Spinal cord (tissue), 10 donors: ENCODE measurements at places on chromosomes 1 and 21. TPM values are rescaled to one million over a fixed set of nuclear protein-coding genes. Genes with fewer than 3 reads are reported as not detected.
A peak's percentile ranks its signal among the peaks of the same experiment; 100 is the strongest.

DNA sequence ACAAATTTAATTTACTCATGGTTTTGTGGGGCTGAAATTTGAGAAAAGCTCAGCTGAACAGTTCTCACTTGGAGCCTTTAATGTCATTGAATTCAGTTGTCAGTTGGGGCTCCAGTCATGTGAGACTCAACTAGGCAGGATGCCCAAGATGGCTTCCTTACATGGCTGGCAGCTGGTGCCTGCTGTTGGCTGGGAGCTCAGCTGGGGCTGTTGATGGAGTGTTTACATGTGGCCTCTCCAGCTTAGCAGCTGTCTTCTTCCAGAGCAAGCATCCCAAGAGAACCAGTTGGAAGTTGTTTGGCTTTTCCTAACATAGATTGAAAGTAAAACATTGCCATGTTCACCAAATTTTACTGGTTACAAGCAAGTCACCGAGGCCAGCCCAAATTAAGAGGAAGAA is 81.8 kb upstream of the KCNA3 start:
- no peaks in the 10 kb centered on the region for H3K27me3 ChIP-seq
- no peaks in the 10 kb centered on the region for H3K4me1 ChIP-seq
- H3K27ac ChIP-seq, result no peak overlapping the region
- H3K36me3 ChIP-seq, result no peaks in the 10 kb centered on the region
- no peak overlapping the region for H3K4me3 ChIP-seq

DNA sequence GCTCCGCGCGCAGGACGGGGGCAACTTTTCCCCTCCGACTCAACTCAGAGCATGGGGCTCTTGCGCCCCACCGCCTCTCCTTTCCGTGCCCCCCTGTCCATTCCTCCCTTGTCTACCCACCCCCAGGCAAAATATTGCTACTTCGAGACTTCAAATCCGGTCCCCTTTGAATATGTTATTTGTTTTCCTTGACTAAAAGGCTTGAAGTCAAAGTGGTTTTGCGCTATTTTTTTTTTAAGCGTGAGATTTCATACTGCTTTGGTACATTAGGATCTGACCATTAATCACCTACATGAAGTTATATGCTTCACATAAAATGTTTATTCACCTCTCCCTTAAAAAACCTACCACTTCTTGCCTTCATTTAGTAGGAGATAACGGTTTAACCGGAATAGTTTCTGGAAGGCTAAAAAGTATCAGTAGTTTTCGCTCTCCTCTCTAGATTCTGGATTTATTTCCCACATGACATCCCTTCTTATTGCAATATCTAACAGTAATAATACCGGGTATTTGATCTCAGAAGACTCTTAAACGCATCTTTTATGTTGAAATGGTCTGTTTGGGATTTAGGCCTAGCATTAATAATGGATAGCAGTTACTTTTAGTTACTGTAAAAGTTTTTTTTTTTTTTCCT is 1.6 kb downstream of the NFIA start:
- H3K4me1 ChIP-seq, result peaks cover 15% of the 10 kb centered on the region
- H3K27ac ChIP-seq, result peak overlapping the region; percentile 80
- H3K36me3 ChIP-seq, result peaks cover 2% of the 10 kb centered on the region
- DNase-seq, result no peak
- no peaks in the 10 kb centered on the region for H3K27me3 ChIP-seq

DNA sequence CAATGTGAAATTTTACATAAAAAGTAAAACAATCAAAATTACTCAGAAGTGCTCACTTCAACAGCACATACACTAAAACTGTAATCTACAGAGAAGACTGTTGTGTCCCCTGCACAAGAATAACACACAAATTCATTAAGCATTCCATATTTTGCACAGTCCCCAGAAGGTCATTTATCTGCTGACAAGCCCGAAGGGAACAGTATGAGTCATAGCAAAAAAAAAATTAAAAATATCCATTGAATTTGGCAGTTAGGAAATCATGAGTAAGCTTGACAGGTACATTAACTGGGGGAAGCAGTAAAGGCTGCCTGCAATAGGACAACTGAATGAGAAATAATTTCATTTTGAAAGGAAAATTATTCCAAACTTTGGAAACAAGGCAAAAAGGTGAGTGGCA is 3.3 kb upstream of the CACYBP start:
- H3K4me1 ChIP-seq, result peaks cover 4% of the 10 kb centered on the region
- H3K4me3 ChIP-seq, result no peak overlapping the region
- H3K27me3 ChIP-seq, result no peaks in the 10 kb centered on the region

OR2L8 gene
- total RNA-seq, result 1.2 TPM

DNA sequence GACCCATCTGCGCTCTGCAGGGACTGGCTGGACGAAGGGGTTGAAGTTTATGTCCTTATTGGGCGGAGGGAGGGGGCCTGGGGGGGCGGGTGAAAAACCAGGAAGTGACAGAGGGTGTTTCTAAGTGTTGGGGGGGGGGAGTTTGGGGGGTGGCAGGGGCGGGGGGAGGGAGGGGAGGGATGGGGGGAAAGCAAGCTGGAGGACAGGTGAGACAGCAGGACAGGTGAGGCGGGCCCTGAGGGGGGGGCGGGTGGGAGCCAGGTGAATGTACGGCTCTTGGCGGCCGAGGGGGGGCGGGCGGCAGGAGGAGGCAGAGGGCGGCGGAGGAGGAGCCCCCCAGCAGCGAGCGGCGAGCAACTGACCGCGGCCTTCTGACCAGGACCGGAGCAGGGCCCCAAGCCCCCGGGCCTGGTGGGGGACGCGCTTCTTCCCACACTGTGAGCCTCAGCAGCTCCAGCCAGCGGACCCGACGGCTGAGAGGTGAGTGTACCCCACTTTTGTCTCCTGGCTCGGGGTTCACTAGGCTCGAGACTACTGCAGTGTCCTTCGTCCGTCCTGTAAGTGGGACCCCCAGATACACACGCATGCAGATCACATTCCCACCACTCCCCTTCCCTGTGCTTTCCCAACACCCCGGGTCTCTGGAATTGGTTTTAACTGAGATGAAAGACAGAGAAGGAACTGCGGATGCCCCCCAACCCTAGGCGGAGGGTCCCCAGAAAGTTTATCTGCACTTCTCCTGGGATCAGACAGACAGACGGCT is at the start of gene ZBTB7B:
Gene ZBTB7B, plus strand, starts transcription at position 339 of the 763 bp plus-strand sequence. CDS start 11,859 bp downstream, outside the sequence.
- H3K4me3 ChIP-seq, result peak within 1 kb of the TSS; percentile 68
- peak within 1 kb of the TSS; percentile 87 for H3K27ac ChIP-seq
- H3K4me1 ChIP-seq, result peaks cover 79% of the 10 kb centered on the region
- no peak for DNase-seq
